T-helper 2 cell treated with Interferon-gamma antibody and Interleukin-4, amounts not matched to agents 100 ng/mL and 5 ng/mL, for 36 hours (primary cell): ENCODE measurements at places on chromosomes 13 and 19. TPM values are rescaled to one million over a fixed set of nuclear protein-coding genes. Genes with fewer than 3 reads are reported as not detected.

The NKPD1 gene
- total RNA-seq = 0.18 and 0.36 TPM in 2 replicates

The GPR4 gene
- not detected in 2 replicates for total RNA-seq

The ARGLU1 gene
- 89.4 and 97.7 TPM in 2 replicates for total RNA-seq

The GAPDHS gene
- total RNA-seq = not detected in 2 replicates

The GFY gene
- not detected in 2 replicates for total RNA-seq

The ZAR1L gene
- not detected in 2 replicates for total RNA-seq

The PLIN5 gene
- total RNA-seq = not detected in 2 replicates
